Stimulated activated CD4-positive, alpha-beta T cell treated with anti-CD3 and anti-CD28 coated beads, Interleukin-1b, Interleukin-23, amount 100 ng/mL, for 1 hour (primary cell): ENCODE measurements at places on chromosomes 16 and 17.

- DNase-seq, result no peak
Observed at GRCh38 chr17:50961282-50962220, 95.4 kb upstream of the TOB1 start.

GRCh38 chr17:75561927-75562603, 25.5 kb upstream of the MYO15B start:
- no peak for DNase-seq

DNA sequence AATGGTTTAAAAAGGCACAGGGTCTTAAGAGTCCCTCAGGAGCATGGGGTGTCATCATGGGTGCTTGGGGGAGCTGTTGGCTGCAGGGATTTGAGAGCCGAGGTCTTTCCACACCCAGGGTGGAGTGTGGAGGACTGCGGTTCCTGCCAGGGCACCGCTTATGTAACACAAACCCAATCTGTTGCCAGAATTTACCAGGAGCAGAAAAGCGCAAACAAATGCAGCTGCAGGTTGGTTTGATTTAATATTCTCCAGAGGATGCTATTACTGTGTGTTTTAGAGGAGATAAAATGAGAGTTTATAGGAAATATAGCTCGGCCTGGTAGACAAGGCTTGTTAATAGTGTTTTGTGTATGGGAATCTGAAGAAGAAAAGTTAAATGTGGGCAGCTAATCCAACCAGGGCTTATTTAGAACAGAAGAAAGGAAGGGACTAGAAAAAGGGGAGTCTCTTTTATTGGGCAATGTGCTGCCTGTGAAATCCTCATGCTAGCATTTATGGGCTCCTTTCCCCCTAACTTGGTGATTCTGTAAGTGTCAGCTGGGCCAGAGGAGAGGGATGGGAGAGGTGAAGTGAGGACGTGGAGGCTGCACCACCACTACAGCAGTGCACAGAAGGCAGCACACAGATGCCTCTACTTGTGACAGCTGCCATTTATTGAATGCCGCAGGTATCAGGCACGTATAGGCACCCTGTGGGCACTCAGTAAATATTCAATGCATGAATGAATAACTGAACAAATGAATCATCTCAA, 174.7 kb downstream of the KATNIP start:
- no peak for DNase-seq

DNA sequence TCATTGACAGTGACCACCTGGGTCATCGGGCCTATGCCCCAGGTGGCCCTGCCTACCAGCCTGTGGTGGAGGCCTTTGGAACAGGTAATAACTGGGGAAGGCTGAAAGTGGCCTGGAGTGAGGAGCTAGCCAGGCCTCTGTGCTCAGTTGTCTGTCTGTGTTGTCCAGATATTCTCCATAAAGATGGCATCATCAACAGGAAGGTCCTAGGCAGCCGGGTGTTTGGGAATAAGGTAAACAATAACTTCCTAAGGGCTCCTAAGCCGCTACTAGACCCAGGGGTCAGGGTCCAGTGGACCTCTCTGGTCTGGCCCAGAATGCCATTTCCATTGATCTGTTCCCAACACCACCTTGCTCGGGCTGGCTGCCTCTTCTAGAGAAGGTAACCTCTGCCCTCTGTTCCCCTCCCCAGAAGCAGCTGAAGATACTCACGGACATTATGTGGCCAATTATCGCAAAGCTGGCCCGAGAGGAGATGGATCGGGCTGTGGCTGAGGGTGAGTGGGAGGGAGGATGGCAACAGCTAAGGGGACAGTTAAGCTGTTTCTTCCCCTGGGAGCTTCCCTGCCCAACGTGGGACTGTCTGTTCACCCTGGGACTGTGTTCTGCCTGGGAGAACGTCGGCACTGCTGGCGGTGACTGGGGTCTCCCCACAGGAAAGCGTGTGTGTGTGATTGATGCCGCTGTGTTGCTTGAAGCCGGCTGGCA, 1.9 kb upstream of the MLX start:
- DNase-seq, result no peak

GRCh38 chr16:78763821-78764440, 664.5 kb downstream of the WWOX start:
- DNase-seq, result no peak

DNA sequence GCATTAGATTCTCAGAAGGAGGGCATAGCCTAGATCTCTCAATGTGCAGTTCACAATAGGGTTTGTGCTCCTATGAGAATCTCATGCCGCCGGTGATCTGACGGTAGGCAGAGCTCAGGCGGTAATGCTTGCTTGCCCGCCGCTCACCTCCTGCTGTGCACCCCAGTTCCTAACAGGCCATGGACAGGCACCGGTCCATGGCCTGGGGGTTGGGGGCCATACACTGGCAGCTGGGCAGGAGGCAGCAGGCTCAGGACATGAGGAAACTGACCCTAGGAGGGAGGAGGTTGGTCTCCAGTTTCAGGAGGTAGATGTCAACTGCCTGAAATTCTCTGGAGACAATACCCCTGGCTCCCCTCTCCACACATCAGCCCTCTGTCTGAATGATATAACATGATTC, 245.0 kb upstream of the CACNG5 start:
- no peak for DNase-seq

DNA sequence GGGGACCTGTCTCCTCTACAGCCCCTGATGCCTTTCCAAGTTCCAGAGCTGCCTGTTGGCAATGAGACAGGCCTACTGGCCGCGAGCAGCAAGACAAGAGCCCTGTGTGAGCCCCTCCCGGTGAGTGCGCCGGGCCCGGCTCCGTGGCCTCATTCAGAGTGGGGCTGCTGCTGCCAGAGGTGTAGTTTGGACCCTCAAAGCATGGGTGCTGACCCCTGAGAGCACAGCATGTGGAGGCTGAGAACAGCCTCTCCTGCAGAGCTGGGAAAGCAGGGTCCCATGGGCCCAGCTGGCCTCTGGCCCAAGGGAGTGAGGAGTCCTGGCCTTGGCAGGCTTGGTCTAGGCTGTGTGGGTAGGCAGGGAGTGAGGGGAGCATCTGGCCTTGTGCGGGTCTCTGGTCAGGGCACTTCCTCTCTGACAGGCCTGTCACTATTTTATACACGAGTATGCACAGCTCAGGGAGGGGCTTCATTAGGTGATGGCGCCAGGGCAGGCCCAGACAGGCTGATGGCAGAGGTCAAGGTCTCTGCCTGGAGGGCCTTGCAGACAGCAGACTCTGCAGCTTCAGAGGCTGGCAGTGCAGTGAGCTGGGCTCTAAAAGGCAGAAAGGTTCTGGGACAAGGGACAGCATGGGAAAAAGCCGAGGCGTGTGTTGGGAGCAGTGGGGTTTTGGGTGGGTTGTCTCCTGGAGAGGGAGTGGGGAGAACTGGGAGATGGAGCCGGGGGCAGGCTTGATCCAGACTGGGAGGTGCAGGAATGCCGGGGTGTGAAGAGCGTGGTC, 43.4 kb downstream of the ADCY7 start:
- no peak for DNase-seq

DNA sequence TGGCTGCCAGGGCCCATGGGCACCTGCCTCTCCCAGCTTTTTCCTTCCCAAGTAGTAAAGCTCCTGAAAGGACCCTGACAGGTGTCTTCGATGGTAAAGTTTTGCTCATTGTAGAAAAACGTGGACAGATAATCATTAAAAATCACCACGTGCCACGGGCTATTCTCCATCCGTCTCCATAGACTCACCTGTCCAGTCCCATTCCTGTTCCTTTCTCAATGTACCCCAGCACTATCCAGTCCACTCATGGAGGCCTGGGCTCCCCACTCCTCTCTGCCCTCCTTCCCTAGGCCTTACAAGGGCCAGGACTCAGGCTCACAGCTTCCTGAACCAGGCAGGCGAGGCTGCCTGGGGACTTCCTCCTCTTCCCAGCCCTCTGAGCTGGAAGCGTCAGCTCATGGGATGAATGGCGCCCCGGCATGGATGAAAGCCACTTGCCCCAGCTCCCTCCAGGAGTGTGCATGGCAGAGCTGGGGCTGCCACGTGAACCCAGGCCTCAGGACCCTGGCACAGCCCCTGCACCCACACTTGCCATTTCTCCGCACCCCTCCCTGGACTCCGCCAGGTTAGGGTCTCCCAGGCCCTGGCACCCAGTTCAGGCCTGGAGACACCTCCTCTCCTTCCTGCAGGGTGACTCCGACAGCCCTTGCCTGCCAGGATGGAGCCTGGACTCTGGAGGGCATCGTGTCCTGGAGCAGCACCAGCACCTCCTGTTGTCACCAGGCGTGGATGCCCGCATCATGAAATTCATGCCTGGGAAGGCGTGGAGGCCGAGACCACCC, 8.8 kb downstream of the CTRB1 start:
- no peak for DNase-seq

GRCh38 chr17:68512960-68513474, 787 bp downstream of the PRKAR1A start:
- no peak for DNase-seq

- DNase-seq, result no peak
Observed at GRCh38 chr16:73086108-73086507, 38.2 kb upstream of the ZFHX3 start.

- no peak for DNase-seq
Observed at GRCh38 chr17:41813152-41813680, 412 bp downstream of the FKBP10 start.

DNA sequence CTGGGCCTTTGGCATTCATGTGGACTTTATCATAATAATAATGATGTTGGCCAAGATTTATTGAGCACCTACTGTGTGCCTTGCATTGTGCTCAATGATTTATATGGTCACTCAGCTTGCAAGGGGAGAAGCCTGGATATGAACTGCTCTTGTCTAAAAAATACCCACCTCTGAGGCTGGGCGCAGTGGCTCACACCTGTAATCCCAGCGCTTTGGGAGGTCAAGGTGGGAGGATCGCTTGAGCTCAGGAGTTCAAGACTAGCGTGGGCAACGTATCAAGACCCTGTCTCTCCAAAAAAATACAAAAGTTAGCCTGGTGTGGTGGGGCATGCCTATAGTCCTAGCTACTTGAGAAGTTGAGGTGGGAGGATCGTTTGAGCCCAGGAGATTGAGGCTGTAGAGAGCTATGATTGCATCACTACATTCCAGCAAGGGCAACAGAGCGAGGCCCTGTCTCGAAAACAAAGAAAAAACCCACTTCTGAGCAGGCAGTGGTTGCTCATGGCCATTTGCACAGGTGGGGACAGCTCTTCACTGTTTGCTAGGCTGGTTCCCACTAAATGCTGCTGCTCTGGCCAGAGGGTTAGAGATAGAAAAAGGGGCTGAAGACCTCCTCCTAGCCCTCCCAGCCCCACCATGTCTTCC, 4.3 kb upstream of the ADGRG1 start:
- DNase-seq, result no peak

DNA sequence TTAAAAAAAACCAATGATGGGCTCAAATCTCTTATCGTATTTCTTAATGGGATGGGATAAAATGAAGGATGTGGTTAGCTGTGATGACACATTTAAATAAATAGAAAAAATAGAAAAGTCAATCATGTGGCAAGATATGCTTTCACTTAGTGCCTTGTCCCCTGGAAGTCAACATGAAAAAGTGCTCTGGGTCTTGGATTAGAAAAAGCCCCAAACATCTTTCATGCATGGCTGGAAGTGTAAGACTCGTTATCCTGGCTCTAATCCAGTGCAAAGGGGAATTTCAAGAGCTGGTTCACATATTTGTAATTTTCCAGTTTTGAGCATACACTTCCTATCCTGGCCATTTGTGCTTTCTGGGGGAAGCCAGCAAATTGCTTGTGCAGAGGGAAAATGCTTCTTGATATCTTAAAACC, 160.9 kb downstream of the MAP2K6 start:
- no peak for DNase-seq

DNA sequence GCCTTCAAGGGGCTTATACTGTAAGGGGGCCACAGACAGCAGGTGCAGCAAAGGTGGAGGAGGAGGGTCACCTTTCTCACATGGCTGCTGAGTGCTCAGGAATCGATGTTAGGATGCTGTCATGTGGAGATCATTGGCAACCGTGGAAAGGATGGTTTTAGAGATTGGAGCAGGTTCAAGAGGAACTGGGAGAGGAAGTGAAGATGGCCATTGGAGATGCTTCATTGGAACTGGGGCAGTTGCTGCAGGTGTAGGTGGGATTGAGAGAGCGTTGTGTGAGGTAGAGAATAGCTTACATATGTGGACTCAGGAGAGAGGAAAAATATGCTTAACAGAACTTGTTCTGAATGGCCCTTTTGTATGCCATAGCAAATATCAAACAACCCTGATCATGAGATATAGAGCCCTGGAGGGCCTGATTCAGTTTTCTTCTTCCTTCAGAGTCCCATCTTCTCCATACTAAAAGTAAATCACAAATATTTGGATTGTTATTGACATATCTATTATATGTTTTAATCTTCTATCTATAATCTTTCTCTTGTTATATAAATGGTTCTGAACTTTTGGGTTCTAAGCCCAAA, 40.8 kb downstream of the LDHD start:
- no peak for DNase-seq

- DNase-seq, result no peak
Observed at GRCh38 chr17:56972111-56972730, 5.7 kb upstream of the SCPEP1 start.

DNA sequence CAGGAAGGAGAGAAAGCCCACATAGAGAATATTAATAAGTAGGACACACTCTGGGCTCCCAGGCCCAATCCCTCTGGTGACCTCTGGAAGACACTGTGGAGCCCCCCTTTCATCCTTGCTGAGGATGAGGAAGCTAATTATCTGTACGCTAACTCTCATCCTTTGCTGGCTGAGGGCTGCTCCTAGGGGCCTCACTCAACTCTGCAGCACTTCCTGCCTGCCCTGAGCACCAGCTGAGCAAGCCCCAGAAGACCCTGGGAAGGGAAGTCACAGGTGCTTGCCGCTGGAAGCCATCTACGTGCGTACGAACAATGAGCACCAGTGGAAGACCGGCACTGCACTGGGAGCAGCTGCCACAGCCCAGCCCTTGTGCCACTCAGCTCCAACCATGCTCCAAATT, 145.8 kb upstream of the CDH5 start:
- DNase-seq, result no peak
